Activated B cell treated with CpG ODN at 0.5 μM for 24 hours (primary cell): ENCODE measurements at places on chromosomes 2 and 18.

DNA sequence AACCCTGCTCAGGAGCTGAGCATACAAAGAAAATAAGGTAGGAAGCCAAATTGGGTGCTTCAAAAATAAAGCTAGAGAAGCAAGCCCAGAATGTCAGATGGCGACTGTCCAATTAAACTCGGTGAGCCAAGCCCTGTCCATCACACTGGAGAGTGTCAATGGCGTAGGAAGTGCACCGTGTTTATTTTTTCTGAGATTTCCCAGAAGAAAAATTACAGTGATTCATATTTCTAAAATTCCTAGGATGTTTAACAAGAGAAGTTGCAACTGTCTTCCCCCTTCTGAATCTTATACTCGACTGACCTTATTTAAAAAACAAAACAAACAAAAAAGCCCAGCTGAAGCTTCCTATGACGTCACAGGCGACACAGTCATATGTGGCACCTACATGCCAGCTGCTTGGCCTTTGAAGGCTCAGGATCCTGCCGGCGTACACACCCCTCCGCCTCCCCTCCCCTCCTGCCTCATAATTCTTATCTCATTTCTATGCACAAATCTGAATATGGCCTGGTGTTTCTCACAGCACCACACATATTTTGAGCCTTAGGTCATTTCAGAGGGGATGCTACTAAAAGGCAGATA is 60.8 kb downstream of the MBP start:
- no peak for DNase-seq

GRCh38 chr2:209596262-209596661 is 172.4 kb downstream of the MAP2 start:
- DNase-seq, result no peak

DNA sequence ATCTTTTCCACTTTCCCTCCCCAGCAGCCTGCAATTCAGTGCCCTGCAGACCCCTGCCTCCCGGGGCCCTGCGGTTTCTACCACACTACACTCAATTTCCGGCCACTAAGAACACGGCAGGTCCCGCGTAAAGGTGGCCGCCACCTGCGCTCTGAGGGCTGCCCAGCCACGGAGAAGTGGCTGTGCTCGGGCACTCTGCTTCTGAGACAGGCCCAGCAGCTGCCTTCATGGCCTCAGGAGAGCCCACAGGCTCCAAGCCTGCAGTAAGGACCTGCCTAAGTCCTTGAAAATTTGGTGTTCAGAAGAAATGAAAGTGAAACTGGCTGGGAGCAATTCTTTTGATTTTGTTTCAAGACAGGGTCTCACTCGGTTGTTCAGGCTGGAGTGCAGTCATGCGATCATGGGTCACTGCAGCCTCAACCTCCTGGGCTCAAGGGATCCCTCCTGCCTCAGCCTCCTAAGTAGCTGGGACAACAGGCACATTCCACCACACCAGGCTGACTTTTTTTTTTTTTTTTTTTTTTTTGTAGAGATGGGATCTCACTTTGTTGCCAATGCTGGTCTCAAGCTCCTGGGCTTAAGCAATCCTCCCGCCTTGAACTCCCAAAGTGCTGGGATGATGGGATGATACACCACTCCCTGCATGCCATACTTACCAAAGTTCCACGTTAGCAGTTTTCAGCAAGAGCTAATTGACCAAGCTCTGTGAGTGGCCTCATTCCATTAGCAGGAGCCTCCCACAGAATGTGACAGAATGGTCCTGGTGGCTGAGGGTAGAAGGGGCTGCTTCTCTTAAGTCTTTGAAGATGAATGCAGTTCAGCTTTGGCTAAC is 14.6 kb upstream of the ALPP start:
- no peak for DNase-seq

DNA sequence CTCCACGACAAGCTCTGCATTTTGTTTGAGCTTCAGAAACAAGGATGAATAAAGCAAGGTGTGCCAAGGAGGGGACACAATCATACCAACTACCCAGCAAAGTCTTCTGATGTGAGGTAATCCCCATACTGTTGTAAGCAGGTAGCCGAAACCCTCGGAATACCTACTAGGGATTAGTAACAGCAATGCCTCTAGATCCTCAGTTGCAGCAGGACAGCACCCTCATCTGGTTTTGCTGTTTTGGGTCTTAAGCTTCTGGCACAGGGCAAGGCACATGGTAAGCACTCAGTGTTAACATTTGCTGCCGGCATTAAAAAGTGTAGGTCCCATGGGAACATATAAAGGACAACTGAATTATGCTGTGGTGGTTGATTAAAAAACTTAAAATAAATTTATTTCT is 16.0 kb upstream of the LINC00305 start:
- no peak for DNase-seq

- DNase-seq, result no peak
These were observed 103.2 kb downstream of the KLHL14 start for GRCh38 chr18:32669549-32670165.

DNA sequence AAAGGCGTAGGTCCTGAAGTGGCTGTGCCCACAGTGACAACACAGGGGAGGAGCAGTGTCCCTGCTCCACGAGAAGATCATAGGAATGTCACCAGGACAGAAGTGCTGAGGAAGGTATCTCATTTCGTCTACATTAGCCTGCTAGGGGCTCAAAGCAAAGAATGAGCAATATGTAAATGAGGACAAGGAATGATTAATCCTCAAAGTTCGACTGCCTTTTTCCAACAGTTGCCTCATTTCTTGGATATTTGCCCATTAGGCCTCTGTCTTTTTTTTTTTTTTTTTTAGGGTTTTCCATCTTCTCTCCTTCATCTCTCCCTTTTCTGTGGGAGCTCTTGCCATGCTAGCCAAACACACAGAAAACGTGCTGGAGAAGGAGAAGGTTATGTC is 105.2 kb upstream of the ARHGAP28 start:
- no peak for DNase-seq

DNA sequence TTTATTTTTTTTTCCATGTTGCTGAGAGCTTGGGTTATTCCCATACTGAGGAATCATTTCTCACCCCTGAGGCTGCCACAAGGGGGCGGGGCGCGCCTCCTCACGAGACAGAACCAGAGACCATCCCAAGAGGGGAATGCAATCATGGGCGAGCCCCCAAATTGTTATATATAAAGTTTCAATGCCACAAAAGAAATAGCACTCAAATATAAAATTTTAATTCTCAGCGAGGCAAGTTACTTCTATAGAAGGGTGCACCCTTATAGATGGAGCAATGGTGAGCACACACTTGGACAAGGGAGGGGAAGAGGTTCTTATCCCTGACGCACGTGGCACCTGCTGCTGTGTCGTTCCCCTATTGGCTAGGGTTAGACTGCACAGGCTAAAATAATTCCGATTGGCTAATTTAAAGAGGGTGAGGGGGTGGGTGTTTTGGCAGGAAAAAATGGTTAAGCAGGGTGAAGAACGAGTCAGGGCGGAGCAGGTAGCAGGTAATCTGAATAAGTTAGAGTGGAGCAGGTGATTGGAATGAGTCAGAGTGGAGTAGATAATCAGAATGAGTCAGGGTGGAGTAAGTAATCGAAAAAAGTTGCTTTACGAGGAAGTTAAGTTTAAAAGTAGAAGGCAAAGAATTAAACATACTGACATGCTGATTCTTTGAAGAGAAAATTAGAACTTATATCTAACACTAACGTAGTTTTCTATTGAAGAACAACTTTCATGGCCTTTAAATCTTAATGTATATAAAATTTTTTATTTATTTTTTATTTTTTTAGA is 177.5 kb downstream of the MTCL1 start:
- DNase-seq, result no peak

GRCh38 chr18:59818769-59819168 is 81.0 kb upstream of the PMAIP1 start:
- DNase-seq, result no peak

- DNase-seq, result no peak
These were observed 49.7 kb downstream of the STK25 start for GRCh38 chr2:241458687-241459086.

- DNase-seq, result no peak
These were observed 9.7 kb upstream of the ATG16L1 start for GRCh38 chr2:233241803-233242202.

- DNase-seq, result no peak
These were observed 99.5 kb downstream of the CABYR start for GRCh38 chr18:24238387-24238786.

- DNase-seq, result no peak
These were observed 10.9 kb downstream of the NHEJ1 start for GRCh38 chr2:219149667-219150066.

DNA sequence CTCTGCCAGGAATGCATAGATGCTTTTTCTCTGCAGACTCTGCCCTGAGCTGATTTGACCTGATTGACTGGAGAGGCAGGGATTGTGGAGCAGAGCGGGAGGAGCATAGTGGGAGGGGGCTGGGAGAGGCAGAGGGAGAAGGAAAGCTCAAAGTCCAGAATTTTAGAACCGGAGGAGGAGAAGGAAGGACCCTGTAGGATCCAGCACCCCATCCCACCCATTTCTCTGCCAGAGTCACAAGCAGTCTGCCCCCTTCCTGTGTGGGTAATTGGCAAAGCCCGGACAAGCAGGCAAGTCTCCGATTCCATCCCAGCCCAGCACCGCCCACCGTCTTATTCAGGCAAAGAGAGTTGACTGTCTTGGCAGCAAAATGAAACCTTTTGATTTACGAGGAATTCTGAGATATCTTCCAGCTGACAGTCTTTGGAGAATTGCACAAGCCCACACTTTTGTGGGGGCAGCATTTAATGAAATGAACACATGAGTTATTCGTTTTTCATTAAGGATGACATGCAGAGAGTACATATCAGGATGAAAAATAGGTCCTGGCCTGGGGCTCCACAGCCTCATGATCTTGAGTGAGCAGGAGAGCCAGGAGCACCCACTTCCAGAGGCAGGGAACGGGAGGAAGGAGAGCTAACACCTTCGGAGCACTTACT is 103.1 kb downstream of the MCFD2 start:
- DNase-seq, result no peak

- no peak for DNase-seq
These were observed 1547.1 kb upstream of the PIK3C3 start for GRCh38 chr18:40407909-40408308.

- DNase-seq, result no peak
These were observed 387.8 kb downstream of the IRS1 start for GRCh38 chr2:226411727-226412360.

GRCh38 chr2:127003070-127003800 is 103.7 kb downstream of the BIN1 start:
- DNase-seq, result no peak

- DNase-seq, result no peak
These were observed 186.8 kb upstream of the RAB12 start for GRCh38 chr18:8422391-8422790.

DNA sequence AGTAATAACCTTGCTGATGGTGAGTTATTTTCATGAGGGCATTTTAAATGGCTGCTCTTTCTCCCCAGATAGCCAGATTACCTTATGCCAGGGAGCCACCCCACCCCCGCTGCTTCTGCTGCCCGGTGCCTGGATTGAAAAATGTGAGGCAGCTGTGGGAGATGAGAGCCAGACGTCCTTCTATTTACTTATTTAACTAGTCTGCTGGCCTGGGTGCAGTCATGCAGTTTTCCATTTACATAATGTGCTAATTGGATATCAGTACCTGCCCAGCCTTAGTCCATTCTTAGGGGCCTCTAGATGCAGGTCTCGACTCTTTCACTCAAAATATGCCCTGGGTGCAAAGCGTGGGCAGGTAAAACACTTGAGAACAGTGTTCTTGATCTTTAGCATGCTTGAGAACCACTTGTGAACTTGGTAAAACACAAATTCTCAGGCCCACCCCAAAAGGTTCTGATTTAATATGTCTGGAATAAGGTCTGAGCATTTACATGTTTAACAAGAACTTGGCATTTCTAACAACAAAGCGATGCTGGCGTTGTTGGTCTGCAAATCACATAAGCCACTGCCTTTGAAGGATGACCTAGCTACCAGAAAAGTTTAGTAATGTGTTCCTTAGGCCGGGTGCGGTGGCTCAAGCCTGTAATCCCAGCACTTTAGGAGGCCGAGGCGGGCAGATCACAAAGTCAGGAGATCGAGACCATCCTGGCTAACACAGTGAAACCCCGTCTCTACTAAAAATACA is 154.3 kb downstream of the NRP2 start:
- no peak for DNase-seq

DNA sequence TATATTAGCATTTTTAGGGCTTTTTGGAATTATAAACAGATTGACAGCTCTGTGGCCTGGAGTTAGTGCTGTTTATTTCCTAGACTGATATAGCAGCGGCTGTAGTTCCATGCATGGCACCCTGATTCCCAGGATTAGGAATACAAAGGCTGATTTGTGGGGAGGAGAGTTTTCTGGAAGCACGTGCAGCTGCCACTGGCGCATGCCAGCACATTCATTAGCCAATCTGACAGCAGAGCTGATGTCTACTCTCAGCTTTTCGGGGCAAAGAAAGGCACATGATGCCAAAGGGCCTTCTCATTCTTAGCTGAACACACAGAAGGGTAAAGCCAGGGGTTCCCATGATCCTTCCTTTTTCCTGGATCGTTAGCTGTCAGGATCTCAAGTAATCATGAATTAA is 45.7 kb upstream of the RAPH1 start:
- DNase-seq, result no peak

DNA sequence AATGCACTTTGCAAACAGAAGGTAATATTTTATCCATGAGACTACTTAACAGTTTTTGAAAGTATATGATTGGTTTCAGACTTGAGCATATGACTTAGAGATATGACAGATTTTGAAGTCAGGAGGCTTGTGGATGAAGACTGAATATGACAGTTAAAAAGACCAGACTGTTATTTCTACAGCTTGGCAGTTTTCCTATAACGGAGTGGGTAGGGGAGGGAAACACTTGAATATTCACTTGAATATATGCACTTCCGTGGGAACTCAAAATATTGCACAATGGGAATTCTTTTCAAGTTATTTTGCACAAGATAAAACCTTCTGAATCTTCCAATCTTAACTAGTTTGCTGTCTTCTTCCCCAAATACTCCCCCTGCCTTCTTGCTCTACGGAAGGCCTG is 64.6 kb upstream of the ACKR3 start:
- no peak for DNase-seq

DNA sequence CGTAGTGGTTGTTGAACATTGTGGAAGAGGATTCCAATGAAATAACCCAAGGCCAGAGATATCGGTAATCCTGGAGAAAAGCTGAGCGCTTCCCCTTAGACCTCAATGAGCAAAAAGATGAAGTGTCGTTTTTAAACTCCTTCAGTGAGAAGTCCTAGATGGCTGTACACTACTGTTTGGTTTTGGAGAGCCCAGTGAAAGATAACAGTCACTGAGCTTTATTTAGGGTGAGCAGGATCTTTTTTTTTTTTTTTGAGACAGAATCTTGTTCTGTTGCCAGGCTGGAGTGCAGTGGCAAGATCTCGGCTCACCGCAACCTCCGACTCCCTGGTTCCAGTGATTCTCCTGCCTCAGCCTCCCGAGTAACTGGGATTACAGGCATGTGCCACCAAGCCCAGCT is 24.2 kb downstream of the LRRC30 start:
- DNase-seq, result no peak

GRCh38 chr2:198100346-198100745 is 296.0 kb downstream of the PLCL1 start:
- DNase-seq, result no peak

DNA sequence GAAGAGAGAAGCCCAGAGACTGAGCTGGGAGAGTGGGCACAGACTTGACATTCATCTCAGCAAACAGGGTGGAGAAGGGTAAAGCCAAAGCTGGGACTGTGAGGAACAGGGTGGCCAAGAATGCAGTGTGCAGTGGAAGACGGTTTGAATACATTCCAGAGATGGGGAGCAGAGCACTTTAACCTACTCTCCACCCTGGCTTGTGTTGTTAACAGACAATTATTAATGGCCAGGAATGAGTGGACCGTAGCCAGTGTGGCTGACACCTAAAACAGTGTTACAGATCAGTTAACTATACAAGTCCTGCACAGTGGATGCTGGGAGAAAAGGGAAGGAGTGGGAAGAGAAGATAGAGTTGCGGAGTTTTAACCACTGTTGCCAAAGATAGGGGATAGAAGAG is 7.4 kb upstream of the NAB1 start:
- no peak for DNase-seq

- peak; percentile 26 for DNase-seq
These were observed 679 bp downstream of the RNF144A start for GRCh38 chr2:6917761-6918421.
